ENCODE measurements at places on chromosomes 11 and 22.

DNA sequence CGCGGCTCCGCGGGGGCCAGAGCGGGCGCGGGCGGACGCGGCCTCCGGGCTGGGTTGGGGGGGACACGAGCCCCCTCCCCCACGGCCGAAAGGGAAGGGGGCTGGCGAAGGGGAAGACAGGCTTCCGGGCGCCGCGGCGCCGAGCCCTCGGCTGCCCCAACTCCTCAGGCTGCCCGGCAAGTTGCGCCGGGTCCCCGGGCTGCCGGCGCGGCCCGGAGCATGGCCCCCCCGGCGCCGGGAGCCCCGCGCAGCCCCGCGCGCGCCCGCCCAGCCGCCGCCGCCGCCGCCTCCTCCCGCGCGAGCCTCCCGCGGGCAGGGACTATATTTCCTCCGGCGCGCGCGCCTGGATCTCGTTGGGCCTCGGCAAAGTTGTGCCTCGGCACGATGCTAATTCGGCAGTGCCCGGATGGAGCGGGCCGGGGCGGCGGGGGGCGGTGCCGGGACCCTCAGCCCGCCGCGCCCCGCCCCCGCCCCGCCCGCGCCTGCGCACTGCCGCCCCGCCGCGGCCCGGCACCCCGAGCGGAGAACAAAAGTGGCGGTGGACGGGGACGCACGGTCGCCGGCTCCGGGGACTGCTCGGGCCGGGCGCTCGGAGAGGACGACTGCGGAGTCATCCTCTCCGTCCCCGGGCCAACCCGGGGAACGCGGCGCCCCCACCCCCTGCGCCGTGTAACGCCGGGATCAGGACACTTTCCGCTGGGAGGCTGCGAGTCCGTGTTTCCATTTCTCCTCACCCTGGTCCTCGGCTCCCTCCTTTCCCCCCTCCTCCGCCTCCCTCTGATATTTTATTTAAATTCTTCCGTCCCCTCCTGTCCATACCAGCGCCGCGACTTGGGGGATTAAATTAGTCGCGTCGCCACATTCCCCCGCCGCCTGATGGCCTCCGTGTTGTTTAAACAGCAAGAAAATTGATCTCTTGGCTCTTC, at the start of gene PHF21B:
Gene PHF21B, minus strand, starts transcription at position 400 of the 926 bp plus-strand sequence. CDS start 456 bp downstream, outside the sequence.
- DNase-seq = no peak

DNA sequence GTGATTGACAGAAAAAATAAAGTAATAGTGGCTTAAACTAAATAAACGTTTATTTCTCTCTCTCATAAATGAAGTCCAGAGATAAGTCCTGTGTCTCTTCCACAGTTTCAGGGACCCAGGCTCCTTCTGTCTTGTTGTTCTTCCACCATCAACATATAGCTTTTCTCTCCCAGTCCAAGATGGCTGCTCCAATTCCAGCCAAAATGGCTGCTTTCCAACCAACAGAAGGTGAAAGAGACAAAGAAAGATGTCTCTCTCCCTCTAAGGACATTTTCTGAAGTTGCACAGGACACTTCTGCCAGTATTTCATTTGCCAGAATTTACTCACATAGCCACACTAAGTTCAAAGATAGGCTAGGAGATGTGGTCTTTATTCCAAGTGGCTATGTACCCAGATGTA, 9.4 kb upstream of the PLEKHB1 start:
- DNase-seq = no peak

- DNase-seq = no peak
These were observed 18.6 kb upstream of the LMO2 start for GRCh38 chr11:33910296-33910957.

GRCh38 chr11:115185507-115185906, 318.7 kb downstream of the CADM1 start:
- DNase-seq = no peak

DNA sequence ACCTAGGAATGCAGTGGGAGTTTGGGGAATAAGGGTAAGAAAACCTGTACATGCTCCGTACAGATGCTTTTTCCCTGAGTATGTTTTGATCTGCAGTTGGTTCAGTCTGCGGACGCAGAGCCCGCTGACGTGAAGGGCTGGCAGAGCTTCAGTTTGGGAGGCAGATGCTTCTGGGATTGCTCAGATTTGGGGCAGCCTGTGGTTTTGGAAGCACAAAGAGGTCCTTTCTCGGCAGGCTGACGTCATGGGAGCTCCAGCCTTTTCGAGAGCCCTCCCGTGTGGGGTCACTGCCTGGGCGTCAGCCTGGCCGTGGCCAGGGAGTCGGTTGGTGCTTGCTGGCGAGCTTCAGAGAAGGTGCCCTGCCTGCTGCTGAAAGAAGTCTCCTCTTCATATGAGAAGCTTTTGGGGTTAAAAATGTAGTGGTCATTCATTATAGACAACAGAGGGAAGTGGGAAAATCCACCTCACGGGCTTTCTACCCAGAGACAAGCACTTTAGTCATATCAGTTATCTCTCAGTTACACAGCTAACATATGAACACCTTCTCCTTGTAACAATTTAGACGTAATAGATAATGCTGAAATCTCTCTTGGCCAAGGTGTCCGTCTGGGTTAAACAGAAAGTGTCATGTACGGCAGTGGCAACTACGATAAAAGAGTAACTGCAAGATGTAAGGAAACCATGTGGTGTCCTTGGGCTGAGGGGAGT, 26.8 kb downstream of the TPCN2 start:
- no peak for DNase-seq

DNA sequence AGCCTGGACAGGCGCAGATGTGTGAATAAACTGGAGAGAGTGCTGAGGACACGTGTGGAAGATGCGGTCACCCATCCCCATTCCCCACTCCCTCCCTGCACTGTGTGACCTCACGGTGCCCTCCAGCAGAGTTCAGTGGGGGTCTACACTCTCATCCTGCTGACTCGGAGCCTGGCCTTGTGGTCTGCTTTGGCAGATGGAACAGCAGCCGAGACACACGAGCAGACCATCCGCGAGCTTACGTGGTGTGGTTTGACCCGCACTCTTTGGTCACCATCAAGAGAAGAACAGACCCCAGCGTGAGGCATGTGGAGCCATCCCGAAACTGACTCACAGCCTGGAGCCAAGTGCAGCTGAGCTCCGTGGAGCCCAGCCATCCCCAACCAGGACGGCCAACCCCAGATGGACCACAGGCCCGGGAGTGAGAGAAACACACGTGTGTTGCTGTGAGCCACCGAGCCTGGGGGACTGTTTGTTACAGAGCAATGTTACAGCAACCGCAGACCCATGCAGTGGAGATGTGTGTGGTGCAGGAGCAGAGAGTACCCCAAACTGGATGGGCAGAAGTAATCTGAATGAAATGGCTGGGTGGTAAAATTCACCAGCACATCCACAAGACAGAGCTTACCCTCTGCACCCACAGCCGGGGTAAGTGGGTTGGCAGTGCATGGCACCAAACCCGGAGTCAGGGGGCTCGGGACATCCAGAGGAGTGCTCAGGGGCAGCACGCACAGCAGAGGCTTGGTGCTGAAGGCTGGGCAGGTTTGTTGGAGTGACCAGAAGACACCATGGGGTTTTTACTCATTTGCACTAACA, 90.7 kb downstream of the RTL6 start:
- DNase-seq = no peak

DNA sequence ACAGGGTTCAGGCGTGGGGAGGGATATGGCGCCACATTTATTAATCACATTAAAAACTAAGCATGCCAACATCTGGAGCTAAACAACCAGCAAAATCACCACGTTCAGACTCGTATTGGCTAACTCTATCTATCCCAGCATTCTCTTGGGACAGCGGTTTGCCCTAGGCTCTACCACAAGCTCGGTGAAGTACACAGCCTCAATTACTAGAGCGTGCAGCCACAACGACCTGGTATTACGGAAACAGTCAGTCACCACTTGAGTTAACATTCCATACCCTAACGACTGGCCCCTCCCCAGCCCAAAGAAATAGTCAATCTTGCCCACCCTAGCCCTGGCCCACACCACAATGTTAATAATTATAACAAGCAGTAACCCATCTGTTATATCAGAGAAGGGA, 32.1 kb downstream of the APOL5 start:
- DNase-seq = no peak

DNA sequence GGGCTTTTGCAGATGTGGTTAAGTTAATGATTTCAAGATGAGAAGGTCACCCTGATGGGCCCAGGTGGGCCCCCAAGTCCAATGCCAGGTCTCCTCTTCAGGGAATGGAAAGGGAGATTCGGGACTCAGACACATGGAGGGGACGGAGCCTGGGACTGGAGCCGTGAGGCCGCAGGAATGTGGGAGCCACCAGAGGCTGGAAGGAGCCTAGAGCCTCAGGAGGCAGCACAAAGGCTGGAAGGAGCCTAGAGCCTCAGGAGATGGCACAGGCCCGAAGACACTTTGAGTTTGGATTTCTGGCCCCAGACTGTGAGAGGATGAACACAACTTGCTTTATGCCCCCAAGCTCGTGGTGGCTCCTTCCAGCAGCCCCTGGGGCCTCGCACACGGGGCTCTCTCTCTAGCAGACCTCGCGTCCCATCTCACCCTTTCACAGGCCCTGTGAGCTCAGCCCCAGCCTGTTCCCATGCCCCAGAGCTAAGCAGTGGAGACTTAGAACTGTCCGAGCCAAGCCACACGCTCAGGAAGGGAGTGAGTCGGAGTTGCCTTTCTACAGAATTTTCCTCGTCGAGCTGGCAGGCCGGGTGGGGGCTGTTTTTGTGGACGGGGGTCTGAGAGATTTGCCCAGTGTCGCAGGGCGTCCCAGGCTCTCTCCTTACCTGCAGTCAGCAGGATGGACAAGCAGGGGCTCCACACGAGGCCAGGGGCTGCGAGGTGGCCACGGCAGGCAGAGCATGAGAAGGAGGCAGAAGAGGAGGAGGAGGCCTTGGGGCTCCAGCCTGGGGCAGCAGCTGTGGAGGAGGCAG, 937.6 kb downstream of the BRD1 start:
- DNase-seq = no peak

GRCh38 chr11:12408156-12408770, 30.9 kb downstream of the PARVA start:
- DNase-seq = no peak

DNA sequence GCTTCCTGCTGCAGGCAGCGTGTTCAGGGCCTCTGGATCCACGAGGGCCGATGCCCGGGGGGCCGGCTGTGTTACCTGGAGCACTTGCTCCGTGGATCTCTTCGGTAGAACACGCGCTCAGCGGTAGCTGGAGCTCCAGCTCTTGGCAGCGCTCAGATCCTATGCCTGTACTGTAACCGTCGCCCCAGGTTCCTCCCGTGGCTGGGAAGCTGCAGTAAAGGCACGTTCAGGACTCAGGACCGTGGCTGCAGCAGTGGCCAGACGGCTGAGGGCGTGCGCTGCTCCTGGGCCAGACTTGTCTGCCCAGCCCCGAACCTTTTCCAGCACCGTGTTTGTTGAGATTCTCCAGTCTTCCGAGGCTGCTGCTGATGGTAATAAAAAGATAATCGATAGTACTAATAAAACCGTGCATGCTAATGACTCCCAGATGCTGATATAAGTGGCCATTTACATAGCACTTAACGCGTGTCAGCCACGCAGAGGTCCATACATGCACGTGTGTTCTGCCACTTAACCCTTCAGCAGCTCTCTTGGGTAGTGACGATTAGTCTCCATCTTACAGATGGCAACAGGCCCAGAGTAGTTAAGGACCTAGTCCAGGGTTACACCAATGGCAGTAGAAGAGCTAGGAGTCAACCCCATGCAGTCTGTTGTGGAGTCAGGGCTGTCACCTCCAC, 1.4 kb downstream of the MOV10L1 start:
- DNase-seq = no peak

- DNase-seq = no peak
These were observed 51.7 kb downstream of the PPP2R1B start for GRCh38 chr11:111714522-111714921.

- no peak for DNase-seq
These were observed 129.5 kb upstream of the OPCML start for GRCh38 chr11:133661846-133662245.

DNA sequence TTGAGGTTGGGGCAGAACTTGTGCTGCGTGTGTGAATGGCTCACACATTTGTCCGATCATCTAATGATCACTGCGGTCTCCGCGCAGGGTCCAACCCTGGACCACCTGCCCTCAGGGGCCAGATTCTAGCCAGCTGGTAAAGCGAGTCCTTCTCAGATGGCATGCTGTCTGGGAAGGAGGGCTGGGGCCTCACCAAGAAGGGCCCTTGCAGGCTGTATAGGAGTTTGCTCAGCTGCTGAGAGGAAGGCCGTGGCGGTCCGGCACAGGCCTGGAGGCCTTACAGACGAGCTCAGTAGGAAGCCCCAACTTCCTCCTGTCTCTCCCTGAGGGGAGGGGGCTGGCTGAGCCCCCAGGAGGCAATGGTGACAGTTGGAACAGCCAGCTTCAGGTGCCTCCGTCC, 13.7 kb downstream of the PHLDA2 start:
- DNase-seq = no peak

- DNase-seq = no peak
These were observed 9.8 kb downstream of the TRAF6 start for GRCh38 chr11:36500315-36500721.

- DNase-seq = no peak
These were observed 44.6 kb downstream of the COPB1 start for GRCh38 chr11:14454861-14455632.

- DNase-seq = no peak
These were observed 1.3 kb downstream of the MRGPRE start for GRCh38 chr11:3230636-3231549.

DNA sequence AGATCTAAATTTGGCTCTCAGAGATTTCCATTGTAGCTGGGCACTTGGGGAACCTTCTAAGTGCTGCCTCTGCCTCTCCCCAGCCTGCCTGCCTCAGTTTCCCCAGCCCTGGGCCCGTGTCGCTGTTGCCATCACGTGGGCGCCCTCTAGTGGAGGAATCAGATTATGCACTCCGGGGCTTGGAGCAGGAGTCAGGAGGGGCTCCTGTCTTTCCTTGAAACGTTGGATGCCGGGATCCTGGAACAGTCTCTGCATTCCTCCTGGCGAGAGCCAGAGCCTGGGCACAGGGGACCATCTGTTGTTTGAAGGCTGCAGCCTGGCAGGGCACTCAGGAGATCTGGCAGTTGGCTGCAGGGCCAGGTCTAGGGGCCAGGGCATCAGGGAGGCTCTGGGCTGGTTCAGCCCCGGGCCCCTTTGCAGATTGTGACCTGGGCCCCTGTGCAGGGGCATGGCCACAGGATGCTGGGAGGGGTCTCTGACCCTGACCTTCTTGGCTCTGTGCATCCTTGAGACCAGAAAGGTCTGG, 71.6 kb downstream of the LRP5 start:
- no peak for DNase-seq

DNA sequence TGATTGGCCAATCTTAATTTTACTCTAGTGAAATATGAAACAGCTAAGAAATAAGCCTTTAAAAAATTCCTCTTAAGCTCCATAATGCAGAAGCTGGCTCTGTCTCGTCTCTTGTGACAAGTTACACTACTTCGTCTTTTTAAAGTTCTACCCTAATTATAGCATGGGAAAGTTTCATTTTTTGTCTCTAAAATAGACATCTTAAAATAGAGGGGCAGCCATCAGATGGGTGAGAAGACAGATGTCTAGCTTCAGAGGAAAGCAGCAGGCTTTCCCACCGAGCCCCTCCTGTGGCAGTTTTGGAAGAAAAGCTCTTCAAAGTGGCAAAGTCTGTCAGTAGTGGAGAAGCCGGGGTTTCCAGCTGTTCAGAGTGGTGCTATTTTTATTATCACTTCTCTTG, 39.5 kb downstream of the XRRA1 start:
- DNase-seq = no peak
